ENCODE measurements at places on chromosomes 7 and 10.

DNA sequence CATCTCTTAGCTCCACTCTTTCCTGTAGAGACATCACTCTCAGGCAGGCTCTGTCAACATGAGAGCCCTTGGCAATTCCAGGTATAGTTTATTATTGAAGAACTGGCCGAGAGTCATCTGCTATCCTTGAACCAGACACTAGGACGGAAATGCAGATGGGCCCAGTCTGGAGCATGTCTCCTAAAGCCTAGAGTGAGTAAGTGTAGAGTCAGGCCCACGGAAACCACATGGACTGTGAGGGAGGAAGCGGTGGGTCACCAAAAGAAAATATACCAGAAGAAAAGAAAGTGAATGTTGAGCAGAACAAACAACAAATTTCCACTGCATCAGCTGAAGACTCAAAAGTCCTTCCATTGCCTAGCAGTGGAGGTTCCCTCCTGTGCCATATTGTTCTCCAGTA, 15.7 kb upstream of the RELN start:
- no peak for DNase-seq

GRCh38 chr10:89879121-89879520, 177.7 kb downstream of the KIF20B start:
- no peak for DNase-seq

DNA sequence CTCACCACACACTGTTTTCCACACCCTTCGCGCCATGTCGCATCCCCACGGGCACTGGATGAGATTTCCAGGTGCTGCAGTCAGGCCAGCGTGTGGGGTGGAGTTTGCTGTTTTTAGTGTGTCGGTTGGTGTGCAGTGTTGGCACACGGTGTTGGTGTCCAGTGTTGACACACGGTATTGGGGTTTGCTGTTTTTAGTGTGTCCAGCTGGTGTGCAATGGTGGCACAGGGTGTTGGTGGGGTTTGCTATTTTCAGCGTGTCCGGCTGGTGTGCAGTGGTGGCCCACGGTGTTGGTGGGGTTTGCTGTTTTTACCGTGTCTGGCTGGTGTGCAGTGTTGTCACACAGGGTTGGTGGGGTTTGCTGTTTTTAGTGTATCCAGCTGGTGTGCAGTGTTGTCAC, 20.1 kb upstream of the PRKAR1B start:
- no peak for DNase-seq

- DNase-seq, result no peak
These were observed 179.9 kb downstream of the SEMA3E start for GRCh38 chr7:83469076-83469475.

DNA sequence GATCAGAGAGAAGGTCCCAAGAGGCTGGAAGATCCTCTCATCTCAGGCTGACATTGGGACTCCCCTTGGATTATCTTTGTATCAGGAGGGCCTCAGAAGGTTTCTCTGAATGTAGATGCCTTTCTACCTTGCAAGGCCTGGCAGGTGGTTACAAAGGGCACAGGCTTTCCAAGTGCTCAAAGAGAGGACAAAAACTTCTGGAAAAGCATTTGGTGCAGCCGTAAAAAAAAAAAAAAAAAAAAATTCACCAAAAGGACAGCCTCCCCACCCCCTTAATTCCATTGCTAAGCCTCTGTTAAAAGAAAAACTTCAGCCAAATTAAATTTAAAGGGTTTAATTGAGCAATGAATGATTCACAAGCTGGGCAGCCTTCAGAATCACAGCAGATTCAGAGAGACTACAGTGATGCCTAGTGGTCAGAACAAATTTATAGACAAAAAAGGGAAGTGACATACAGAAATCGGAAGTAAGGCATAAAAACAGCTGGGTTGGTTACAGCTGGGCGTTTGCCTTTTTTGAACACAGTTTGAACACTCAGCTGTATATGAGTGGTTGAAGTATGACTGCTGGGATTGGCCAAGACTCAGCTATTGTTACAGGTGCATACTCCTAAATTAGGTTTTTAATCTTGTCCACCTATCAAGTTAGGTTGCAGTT, 42.5 kb upstream of the LRGUK start:
- no peak for DNase-seq

DNA sequence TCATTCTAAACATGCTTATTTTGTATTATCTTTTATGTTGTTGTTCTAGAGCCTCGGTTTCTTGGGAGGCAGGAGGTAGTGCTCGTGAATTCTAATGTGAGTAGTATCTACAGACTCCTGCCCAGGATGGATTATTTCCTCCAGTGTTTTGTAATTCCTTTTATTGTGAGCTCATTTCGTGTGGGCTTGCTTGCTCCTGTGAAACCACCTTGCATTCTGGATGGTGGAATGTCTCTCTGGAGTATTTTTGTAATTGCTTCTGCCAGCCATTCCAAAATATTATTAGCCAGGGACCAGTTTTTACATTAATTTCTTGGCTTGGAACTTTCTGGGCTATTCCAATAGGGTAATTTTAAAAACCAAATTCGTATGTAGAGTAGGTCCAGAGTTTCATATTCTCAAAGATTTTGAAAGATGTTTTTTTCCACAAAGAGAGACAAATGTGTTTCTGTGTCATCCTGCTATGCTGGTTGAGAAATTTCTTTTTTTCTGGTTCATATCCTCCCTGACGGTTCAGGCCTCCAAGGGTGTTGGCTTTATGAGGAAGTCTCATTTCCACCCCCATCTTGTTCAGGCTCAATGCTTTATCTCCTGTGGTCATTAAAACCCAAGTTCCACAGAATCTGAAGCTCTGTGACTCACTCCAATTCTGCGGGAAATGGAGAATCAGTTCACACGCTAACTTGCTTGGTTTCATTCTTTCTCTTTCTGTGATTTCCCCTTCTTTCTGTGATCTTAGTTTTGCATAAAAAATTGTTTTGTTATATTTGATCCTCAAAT, 41.7 kb upstream of the CALD1 start:
- no peak for DNase-seq
